GM13976 (cell line): ENCODE measurements at places on chromosomes 12 and 14.
A peak's percentile ranks its signal among the peaks of the same experiment; 100 is the strongest.

DNA sequence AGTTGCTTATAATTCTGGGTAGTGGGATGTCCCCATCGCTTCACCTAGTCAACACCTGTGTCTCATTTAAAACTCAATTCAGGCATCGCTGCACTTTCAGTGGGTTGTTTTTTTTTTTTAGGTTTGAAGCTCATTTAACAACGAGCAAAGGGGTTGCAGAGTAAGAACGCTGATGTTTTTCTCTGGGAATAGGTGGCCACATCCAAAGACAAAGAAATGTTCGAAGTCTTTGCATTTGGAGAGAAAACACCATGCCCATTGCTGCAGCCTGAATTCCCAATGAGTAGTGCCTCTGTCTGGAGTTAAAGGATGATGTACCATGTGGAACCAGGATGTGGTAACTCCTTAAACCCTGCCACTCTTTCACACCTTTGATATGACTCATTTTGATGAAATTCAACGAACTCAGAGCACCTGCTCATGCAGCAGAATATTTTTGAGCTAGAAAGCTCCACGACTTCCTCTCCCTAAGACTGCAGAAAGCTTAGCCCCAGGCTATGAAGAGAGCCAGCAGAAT is 35.1 kb upstream of the BATF start:
- DNase-seq, result peak; percentile 57

DNA sequence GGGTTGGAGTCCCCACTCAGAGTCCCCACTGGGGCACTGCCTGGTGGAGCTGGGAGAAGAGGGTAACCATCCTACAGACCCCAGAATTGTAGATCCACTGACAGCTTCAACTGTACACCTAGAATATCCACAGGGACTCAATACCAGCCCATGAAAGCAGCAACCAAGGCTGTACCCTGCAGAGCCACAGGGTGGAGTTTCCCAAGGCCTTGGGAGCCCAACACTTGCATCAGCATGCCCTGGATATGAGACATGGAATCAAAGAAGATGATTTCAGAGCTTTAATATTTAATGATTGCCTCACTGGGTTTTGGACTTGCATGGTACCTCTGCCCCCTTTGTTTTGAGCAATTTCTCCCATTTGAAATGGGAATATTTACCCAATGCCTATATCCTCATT is 80.4 kb downstream of the RASSF9 start:
- DNase-seq, result no peak

DNA sequence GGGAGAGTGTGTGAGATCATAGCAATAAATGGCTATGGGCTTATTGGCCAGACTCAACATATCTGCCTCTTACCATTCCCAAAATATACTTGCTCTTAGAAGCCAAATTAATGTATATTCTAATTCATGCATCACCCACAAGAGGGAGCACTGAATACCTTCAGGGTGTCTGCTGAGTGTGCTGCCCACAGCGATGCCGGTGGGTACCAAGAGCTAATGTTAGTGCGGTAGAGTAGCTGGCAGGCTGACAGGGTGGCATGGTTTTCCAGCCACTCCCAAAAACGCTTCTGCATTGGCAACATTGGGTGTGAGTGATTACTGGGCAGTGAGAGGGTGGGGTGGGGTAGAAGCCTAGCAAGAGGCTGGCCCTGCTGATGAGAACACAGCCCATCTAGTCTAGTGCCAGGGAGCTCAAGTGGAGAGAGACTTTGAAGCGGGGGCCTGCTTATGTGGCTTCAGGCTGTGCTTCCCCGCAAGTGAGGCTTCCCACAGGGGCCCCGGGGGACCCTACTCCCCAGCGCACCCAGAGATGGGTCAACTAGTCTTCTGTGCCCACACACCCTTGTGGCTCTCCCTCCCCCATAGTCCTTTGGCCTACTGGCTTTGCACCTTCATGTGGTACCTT is 9.2 kb upstream of the PLEKHD1 start:
- peak; percentile 48 for DNase-seq

- peak; percentile 36 for DNase-seq
Measured at GRCh38 chr14:77302926-77303325, 17.8 kb downstream of the POMT2 start.

- DNase-seq, result no peak
Measured at GRCh38 chr14:76919431-76920330, 93.5 kb downstream of the LRRC74A start.

- DNase-seq, result no peak
Measured at GRCh38 chr12:61871485-61871810, 388.8 kb upstream of the USP15 start.

GRCh38 chr14:21440859-21441258 is 15.1 kb downstream of the CHD8 start:
- no peak for DNase-seq

GRCh38 chr14:74739293-74740030 is 23.7 kb upstream of the YLPM1 start:
- DNase-seq, result no peak

- DNase-seq, result no peak
Measured at GRCh38 chr14:91241863-91242262, 2.6 kb downstream of the GPR68 start.

DNA sequence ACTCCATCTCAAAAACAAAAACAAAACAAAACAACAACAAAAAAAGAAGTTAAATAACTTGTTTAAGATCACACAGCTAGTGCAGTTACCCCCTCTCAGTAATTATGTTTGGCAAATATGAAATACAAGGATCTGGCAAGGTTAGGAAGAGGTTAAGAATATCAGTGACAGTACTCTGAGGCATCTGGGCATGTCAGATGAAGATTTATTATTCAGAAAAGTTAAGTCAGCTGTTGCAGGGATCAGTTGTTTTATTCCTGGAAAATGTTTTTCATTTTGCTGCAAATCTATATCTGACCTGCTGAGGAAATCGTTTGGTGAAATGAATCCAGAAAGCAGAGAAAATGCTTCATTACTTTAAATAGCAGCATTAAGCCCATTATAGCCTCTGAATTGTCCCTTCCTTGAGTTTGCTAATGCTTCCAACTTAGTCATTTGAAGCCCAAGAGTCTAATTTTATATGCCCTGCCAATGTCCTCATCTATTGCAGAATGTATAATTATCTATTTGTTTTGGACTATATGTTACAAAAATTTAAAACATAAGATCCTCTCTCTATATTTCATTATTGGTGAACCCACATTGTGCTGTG is 8.1 kb downstream of the GPX2 start:
- DNase-seq, result no peak

DNA sequence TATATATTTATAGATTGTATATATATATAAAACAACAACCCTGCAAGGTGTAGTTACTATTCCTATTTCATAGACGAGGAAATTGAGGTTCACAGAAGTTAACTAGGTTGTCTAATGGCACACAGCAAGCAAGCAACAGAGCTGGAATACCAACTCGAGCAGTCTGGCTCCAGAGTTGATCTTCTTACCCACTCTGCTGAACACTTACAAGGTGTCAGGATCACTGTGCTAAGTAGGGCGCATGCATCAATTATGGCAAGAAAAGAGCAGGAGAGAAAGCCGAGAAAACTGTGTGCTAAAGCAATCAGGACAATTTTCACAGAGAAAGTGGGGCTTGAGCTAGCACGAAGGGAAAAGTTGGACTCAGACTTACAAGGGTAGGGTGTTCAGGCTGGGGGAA is 15.9 kb upstream of the ARMH4 start:
- no peak for DNase-seq

GRCh38 chr12:114316076-114316475 is 89.9 kb downstream of the TBX5 start:
- DNase-seq, result no peak

DNA sequence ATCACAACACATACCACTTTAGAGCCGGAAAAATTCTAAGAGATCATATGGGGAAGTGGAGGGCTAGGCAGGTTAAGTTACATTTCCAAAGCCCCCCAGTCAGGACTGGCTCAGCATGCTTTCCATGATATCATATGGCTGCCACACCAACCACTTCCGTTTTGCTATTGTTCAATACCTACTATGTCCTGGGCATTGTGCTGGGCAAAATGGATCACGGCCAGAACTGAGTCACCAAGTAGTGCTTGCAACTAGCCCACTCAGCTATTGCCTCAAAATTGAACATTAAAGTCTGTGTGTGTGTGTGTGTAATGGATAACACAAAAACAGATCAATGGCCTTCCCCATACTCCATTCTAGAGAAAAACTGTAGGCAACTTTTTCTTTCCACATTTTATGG is 22.7 kb downstream of the WIF1 start:
- no peak for DNase-seq
